HFF-Myc (cell line): ENCODE measurements at places on chromosomes 1 and 21.

GRCh38 chr1:155651861-155652661 is 36.5 kb downstream of the YY1AP1 start:
- no peak for DNase-seq

DNA sequence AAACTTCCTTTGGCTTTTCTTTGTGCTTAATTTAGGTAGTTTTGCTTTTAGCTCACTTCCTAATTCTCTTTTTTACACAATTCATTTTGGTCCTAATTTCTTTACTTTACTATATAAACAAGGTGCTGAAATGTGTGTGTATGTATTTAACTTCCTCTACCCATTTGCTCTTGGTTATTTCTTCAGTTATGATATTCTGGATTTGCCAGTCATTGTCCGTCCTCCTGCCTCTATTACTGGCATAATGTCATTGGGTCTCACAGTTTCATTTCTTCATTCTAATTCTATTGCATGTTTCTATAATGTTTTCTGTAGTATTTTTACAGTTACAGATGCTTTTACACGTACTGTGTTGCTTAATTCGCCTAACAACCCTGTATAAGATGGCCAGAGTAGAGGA is 96.2 kb downstream of the ZMYM4 start:
- DNase-seq: no peak

GRCh38 chr1:169694304-169695075 is 16.9 kb downstream of the SELL start:
- DNase-seq: no peak

DNA sequence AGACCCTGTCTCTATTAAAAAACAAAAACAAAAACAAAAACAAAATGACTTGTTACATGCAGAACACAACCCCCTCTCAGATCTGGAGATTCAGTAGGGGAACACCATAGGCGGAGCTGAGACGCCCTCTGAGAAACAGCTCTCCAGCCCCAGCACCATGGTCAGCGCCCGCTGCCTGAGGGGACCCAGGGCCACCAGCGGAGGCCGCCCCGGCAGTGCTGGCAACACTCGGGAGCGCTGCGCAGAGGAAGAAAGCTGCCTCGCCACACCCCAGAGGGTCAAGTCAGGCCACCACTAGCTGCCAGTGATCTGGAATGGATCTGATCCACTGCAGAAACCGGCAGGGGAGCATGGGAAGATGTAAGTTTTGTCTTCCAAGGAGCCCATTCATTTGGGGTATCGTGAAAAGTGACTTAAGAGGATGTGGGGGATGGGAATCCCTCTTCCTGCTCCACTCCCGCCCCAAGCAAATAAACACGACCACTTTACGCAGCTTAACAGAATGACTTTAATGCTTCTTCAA is 3.1 kb downstream of the ACTA1 start:
- DNase-seq: no peak

GRCh38 chr1:182189535-182190066 is 128.1 kb upstream of the ZNF648 start:
- DNase-seq: no peak

GRCh38 chr1:88327391-88328267 is 356.4 kb upstream of the PKN2 start:
- DNase-seq: peak; percentile 43

DNA sequence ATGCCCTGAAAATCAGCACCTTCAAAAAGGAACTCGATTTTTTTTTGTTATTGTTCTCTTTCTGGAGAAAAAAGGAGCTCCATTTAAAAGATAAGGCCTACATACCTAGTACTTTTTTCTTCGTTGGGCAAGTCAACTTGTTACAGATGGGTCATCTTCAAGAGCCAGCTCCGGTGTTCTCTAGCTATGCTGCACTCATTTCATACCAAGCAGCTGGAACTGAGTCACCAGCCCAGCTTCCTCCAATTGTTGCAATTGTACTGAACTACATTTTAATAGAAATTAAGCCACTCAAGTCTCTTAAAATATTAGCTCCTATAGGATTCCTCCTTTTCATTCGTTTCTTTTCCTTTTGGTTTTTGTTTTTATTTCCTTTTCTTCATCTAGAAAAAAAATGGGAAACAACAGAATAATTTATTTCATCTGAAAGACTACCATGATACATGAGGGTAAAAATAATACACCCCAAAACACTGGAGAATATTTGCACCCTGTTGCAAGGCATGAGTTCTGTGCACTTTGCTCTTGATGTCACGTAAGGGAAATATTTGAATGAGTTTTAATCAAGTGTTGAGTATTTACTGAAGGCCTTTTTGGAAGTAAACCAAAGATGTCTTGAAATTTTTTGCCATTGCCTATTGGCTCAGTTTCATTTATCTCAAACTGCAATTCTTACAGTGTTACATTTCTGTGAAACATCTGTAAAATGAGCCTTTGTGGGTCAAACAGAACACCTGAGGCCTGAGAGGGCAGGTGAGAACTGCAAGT is 60.5 kb downstream of the CLIC4 start:
- peak; percentile 45 for DNase-seq
